ENCODE measurements at places on chromosomes 7 and 10.

DNA sequence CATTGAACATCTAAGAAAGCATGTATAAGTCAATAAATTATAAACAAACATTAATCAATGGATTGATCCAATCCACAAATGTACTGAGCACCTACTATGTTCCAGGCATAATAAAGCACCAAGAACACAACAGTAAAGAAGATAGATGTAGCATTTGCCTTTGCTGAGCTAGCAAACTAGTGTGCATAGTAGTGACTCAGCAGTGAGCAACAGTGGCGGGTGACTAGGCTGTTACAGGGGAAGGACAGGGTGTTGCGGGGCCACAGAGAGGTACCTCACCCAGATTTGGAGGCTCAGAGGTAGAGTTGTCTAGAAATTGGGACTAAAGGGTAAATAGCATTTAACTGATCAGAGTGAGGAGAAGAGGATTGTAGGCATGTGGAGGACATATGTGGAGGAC lies 83.6 kb downstream of the NXPH1 start:
- DNase-seq = no peak

GRCh38 chr10:116450861-116451260 lies 23.2 kb downstream of the PNLIPRP3 start:
- no peak for DNase-seq

- DNase-seq = no peak
These were observed 17.9 kb upstream of the LRRC18 start for GRCh38 chr10:48957361-48958151.

- no peak for DNase-seq
These were observed 1.9 kb downstream of the HOXA9 start for GRCh38 chr7:27163288-27164044.

- no peak for DNase-seq
These were observed 27.6 kb downstream of the MKRN1 start for GRCh38 chr7:140451716-140452115.

GRCh38 chr10:75165684-75166622 lies 44.6 kb upstream of the VDAC2 start:
- no peak for DNase-seq

DNA sequence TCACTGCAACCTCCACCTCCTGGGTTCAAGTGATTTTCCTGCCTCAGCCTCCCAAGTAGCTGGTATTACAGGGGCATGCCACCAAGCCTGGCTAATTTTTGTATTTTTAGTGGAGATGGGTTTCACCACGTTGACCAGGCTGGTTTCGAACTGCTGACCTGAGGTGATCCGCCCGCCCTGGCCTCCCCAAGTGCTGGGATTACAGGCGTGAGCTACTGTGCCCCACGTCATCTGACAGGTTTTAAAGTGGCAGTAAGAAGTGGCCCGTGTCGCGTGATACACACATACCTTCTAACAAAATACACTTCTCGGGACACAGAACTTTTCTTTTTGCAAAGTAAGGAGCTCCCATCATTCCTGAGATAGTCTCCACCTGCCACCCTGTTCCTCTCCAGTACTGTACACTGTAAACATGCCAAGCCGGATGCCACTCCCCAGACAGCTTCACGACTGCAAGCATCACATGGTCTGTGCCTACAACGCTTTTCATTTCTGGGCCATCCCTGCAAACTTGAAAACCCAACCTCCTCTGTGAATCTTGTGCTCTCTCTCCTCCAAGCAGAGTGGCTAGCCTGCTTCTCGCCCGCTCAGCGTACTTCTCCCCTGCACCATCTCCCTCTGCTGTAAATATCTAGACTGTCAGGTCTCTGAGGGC lies 256.3 kb upstream of the KLF14 start:
- DNase-seq = no peak

GRCh38 chr10:1903982-1904381 lies 166.7 kb upstream of the ADARB2 start:
- DNase-seq = no peak

- DNase-seq = no peak
These were observed 196.2 kb downstream of the BAMBI start for GRCh38 chr10:28873540-28873939.

- peak; percentile 75 for DNase-seq
These were observed at the start of gene PCGF6 for GRCh38 chr10:103350517-103351260. PCGF6 (minus strand) TSS chr10:103351140; CDS start chr10:103351066, 74 bp downstream.

GRCh38 chr10:34281661-34282582 lies 533.2 kb downstream of the PARD3 start:
- no peak for DNase-seq

- DNase-seq = no peak
These were observed 33.0 kb downstream of the WDR37 start for GRCh38 chr10:1089017-1089689.

- DNase-seq = no peak
These were observed 57.5 kb upstream of the CREB5 start for GRCh38 chr7:28354601-28355402.

- DNase-seq = peak; percentile 48
These were observed 115.4 kb downstream of the ZMIZ1 start for GRCh38 chr10:79184145-79184625.

- DNase-seq = no peak
These were observed 31.6 kb upstream of the ZNF746 start for GRCh38 chr7:149529136-149529718.

- no peak for DNase-seq
These were observed 108.0 kb downstream of the GRK5 start for GRCh38 chr10:119315128-119316001.

Measured in NCI-H1092 (cell line).